ENCODE measurements at places on chromosomes 2 and 18.

- DNase-seq, result no peak
- peaks cover 31% of the 10 kb centered on the region for H3K36me3 ChIP-seq
- no peaks in the 10 kb centered on the region for H3K4me1 ChIP-seq
- H3K27ac ChIP-seq, result no peak overlapping the region
These were observed 11.7 kb downstream of the TTC21B start for GRCh38 chr2:165941827-165942226.

GRCh38 chr2:74891136-74891764 lies 57.3 kb downstream of the HK2 start:
- DNase-seq, result no peak
- no peaks in the 10 kb centered on the region for H3K27me3 ChIP-seq
- peaks cover 82% of the 10 kb centered on the region for H3K36me3 ChIP-seq
- H3K4me1 ChIP-seq, result no peaks in the 10 kb centered on the region
- no peak overlapping the region for H3K27ac ChIP-seq

GRCh38 chr2:171402906-171403580 lies 30.7 kb downstream of the METTL8 start:
- H3K36me3 ChIP-seq, result peaks cover 18% of the 10 kb centered on the region
- H3K27ac ChIP-seq, result no peak overlapping the region
- no peak overlapping the region for H3K4me3 ChIP-seq
- H3K27me3 ChIP-seq, result no peaks in the 10 kb centered on the region
- DNase-seq, result no peak

GRCh38 chr2:70671092-70671675 lies 96.8 kb downstream of the ADD2 start:
- no peaks in the 10 kb centered on the region for H3K36me3 ChIP-seq
- no peak overlapping the region for H3K4me3 ChIP-seq
- DNase-seq, result no peak
- no peaks in the 10 kb centered on the region for H3K4me1 ChIP-seq
- no peak overlapping the region for H3K27ac ChIP-seq

GRCh38 chr18:24935008-24935407 lies 417.0 kb downstream of the ZNF521 start:
- H3K4me3 ChIP-seq, result no peak overlapping the region
- no peaks in the 10 kb centered on the region for H3K4me1 ChIP-seq
- H3K27me3 ChIP-seq, result peaks cover 2% of the 10 kb centered on the region
- no peaks in the 10 kb centered on the region for H3K36me3 ChIP-seq
- no peak overlapping the region for H3K27ac ChIP-seq
- no peak for DNase-seq

DNA sequence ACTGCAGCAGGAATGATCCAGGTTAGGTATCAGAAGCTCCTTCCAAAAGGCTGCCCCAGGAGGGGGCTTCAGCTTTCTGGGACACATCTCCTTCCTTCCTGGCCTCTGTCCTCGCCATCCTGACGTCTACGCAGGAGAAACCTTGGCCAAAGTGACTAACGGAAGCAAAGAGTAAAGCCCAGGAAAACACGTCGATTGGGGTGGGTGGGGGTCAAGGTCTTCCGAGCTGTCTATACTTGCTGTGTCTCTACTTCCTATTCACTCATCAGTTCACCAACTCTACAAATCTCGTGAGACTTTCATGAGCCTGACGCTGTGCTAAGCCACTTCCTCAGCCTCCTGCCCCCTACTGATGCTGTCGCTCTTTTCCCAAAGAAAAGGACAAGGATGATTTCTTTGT lies 212.6 kb downstream of the TNS1 start:
- peak overlapping the region; percentile 66 for H3K4me3 ChIP-seq
- peaks cover 30% of the 10 kb centered on the region for H3K4me1 ChIP-seq
- no peaks in the 10 kb centered on the region for H3K27me3 ChIP-seq
- no peak for DNase-seq

DNA sequence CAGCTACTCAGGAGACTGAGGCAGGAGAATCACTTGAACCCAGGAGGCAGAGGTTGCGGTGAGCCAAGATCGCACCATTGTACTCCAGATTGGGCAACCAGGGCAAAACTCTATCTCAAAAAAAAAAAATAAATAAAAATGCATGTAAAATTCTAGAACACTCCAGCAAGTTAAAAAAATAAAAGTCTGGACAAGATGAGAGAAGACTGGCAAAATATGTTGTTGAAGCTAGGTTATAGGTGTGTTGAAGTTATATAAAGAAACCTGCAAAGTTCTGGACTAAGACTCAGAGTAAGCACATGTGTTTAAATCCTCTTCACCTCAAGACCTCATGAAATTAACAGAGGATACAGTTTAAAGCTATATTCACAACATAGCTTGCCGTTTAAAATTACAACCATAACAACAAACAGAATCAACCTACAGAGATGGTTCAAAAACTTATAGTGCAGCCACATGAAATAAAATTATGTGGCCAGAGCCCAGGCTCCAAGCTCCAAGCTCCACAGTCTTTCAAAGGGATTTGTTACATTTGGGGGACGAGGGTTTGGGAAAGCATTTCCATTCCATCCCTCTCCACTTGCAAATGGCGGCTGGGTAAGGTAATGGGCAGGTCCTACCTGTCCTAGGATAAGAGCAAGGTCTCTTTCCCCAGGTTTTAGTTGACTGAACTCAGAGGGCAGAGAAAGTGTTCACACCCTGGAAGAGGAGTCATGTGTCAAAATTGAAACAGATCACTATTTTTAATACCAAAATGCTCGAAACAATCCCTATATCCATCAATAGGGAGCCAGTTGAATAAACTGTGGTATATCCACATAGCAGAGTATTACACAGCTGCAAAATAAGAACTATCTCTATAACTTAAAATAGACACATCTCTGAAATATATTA lies 59.9 kb upstream of the MYCN start:
- no peak for DNase-seq
- H3K4me1 ChIP-seq, result no peaks in the 10 kb centered on the region
- no peaks in the 10 kb centered on the region for H3K27me3 ChIP-seq
- no peak overlapping the region for H3K27ac ChIP-seq

GRCh38 chr2:180652794-180653193 lies 327.6 kb upstream of the UBE2E3 start:
- no peak overlapping the region for H3K27ac ChIP-seq
- H3K27me3 ChIP-seq, result peaks cover 5% of the 10 kb centered on the region
- H3K4me3 ChIP-seq, result no peak overlapping the region
- H3K36me3 ChIP-seq, result no peaks in the 10 kb centered on the region
- H3K4me1 ChIP-seq, result no peaks in the 10 kb centered on the region
- DNase-seq, result no peak

GRCh38 chr2:41930807-41931566 lies 116.8 kb upstream of the PKDCC start:
- no peak for DNase-seq
- no peak overlapping the region for H3K4me3 ChIP-seq
- H3K27ac ChIP-seq, result no peak overlapping the region
- H3K27me3 ChIP-seq, result peaks cover 6% of the 10 kb centered on the region

Measured in activated T-helper 1 cell treated with anti-CD3 and anti-CD28 coated beads, Interleukin-12 subunit alpha, Interleukin-12 subunit beta, Interleukin-2, Interleukin-4 antibody, amounts not matched to agents 30 ng/mL and 10 ng/mL and 1 ng/mL, durations not matched to agents 14 hours and 24 hours and 36 hours (primary cell).